Kasumi-1 (cell line): ENCODE measurements at places on chromosomes 2 and 18.
A peak's percentile ranks its signal among the peaks of the same experiment; 100 is the strongest.

GRCh38 chr2:161415034-161415986 lies 787 bp upstream of the TBR1 start:
- peak; percentile 72 for DNase-seq

- DNase-seq: no peak
Measured at GRCh38 chr18:63981719-63982118, 11.8 kb downstream of the SERPINB8 start.

GRCh38 chr2:56476509-56477071 lies 292.8 kb downstream of the CCDC85A start:
- no peak for DNase-seq

GRCh38 chr2:140797718-140798117 lies 1333.1 kb downstream of the LRP1B start:
- no peak for DNase-seq

GRCh38 chr2:12715258-12716031 lies 1.3 kb upstream of the TRIB2 start:
- DNase-seq: no peak

DNA sequence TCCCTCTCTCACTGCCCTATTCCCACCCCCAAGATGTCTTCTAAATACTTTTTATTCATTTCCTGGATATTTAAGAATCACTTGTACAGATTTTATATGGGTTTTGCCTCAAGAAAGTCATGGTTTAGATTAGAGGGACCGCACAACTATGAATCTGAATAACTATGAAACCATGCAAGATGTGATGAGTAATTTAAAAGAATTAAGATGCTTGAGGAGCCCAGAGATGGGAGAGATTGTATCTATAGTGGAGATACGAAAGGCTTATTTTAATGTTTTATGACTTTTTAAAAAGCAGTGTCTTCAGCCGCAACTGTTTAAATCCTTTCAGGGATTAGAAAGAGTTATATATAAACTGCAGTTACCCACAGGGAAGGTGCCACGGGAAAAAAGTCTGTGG lies 324.1 kb downstream of the LPIN1 start:
- DNase-seq: no peak

GRCh38 chr2:224122542-224122941 lies 83.5 kb upstream of the SERPINE2 start:
- DNase-seq: no peak

DNA sequence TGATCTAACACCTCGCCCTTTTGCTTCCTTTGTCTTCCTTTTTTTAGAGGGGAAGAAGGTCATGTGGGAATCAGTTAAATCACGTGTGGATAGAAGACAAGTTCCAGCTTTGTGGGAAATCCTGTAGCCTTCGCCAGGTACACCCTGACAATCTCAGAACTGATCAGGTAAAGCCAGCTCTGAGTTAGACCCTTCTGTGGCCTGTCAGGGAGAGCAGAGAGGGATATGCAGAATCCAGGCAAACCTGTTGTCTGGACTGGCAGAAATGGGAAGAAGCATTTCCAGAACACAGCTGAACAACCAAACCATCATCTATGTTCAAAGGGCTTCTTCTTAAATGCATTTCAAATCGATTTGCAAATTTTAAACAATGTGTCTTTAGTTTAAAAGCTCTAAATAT lies 247.4 kb upstream of the FN1 start:
- no peak for DNase-seq

DNA sequence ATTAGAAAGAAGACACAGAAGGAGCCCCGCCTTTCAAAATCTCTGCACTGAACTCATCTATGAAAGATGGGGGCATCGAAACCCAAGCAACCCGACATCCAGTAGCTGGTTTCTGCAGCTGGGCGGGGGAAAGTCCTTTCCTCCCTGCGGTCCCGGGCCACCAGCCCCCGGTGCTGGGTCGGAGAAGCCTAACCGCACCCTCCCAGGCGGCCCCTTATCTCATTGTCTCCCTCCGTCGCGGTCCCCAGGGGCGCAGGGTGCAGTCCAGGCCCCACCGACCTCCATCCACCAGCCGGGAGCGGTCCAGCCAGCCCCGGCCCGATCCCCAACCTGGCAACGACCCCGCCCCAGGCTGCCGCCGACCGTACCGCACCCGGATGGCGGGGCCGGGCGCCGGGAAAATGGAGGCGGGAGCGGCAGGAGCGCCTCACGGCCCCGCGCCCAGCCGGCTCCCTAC lies 452 bp downstream of the RAPH1 start:
- no peak for DNase-seq

DNA sequence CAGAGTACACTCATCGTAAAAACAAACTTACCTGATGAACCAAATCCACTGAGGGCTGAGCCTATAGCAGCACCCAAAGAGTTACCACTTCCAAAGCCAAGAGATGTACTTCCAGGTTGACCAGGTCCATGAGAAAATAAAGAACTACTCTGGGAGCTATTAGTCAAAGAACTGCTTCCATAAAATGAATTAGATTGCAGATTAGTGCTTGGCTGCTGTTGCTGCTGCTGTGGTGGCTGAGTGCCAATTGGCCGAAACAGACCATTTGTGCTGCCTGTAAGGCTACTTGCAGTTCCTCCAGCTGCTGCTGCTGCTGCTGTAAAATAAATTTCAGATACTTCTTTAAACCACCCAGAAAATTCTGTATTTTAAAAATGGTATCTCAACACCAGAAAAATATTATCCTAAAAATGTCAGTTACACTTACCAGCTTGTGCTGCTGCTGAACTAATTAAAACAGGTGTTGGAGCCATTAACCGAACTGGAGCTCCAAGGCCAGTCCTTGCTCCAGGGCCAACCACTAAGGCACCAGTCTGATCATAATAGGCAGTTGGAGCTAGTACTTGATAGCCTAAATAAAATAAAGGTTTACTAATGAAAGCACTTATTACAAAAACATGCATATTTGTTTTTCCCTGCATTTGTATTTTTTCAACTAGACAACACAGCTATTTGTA lies 58.1 kb upstream of the SDC1 start:
- no peak for DNase-seq

- DNase-seq: no peak
Measured at GRCh38 chr18:7856116-7856515, 289.0 kb downstream of the PTPRM start.

DNA sequence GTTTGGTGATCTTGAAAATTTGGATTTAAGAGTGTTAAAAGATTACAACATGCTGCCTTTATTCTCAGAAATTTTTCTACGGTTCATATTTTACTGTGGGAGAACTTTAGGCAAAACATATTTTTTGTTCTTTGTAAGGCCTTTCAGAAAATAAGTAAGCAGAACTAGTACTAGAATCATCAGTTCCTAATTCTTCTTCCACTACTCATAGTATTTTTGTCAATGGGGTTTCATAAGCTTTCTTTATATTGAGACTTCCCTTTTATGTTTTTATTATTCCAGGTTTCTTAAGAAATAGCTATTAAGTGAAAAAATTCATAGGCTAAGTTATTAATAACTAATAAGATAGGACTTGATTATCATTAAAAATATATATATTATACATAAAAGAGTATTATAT lies 12.4 kb downstream of the UGGT1 start:
- no peak for DNase-seq

- DNase-seq: no peak
Measured at GRCh38 chr2:51995293-51995692, 963.4 kb upstream of the NRXN1 start.

DNA sequence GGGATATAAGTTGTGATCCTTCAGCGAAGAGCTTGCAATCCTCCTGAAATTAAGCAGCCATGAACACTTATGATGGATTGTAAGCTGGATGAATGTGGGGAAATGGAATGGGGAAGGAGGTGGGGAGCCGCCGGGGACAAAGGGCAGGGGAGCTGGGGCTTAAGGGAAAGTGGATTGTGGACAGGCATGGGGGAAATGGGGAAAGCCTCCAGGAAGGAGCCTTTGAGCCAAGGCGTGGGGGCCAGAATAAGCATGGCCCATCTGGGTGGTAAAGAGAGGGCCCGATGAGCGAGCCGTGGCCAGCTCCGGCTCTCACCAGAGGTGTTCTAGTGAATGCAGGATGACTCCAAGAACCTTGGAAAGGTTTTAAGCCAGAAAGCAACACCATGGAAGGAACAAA lies 124.0 kb downstream of the SMAD7 start:
- no peak for DNase-seq

DNA sequence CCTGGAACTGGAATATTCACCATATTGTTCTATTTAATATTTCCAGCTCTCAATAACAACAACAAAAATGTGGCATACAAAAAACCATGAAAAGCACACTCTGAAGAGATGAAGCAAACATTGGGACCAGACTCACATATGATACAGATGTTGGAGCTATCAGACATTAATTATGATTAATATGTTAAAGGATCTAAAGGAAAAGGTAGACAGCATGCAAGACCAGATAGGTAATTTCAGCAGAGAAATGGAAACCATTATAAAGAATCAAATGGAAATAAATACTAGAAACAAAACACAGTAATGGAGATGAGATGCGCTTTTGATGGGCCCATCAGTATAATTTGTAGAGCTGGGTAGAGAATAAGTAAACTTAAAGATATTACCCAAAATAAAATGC lies 50.9 kb upstream of the MGAT4A start:
- DNase-seq: no peak

DNA sequence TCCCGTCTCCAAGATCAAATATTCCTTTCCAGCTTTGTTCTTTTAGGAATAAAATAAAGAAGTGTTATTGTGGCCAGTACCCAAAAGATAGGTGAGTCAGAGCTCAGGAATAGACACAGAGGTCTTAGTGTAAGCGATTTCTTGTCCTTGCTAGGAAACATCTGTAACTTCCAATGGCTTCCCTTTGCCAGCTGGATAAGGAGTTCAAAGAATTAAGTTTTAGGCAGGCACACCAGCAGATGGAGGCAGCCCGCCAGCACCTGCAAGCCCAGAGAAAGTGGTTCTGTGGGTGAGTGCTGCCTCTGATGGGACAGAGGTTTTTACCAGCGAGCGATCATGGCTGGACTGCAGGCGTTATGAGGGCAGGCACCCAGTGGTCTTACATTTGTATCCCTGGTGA lies 125.4 kb downstream of the MGAT5 start:
- DNase-seq: no peak

- DNase-seq: no peak
Measured at GRCh38 chr2:238251986-238252385, 12.1 kb upstream of the HES6 start.

DNA sequence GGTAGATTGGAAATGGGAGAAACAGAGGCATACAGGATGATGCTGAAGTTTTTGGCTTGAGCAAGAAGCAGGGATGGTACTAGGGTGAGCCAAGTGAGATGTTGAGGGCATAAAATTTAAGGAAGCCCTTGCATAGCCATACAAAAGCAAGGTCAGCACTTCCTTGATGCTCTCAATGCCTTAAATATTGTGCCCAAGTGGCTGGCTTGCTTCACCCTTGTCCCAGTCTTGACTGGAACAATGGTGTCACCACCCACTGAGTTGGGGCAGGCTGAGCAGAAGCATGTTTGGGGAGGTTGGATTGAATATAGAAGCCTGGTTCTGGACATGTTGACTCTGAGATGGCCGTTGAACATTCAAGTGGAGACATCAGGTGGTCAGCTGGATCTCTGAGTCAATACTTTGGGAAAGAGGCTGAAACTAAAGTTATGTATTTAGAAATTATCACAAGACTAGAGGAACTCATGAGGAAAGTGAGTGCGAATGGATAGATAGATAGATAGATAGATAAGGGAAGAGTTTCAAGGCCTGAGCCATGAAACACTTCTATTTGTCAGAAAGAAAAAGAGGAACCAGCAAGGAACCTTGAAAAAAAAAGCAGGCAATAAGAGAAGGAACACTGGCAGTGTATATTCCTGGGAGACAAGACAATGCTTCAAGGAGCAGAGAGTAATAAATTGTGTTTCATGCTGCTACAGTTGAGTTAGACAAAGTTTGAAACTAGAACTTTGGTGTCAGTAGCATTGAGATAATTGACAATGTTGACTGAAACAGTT lies 43.0 kb upstream of the HNMT start:
- DNase-seq: peak; percentile 57

GRCh38 chr2:853203-853870 lies 97.3 kb upstream of the SNTG2 start:
- no peak for DNase-seq

GRCh38 chr18:74430806-74431571 lies 26.1 kb downstream of the DIPK1C start:
- no peak for DNase-seq

- no peak for DNase-seq
Measured at GRCh38 chr2:99662761-99663341, 173.0 kb upstream of the REV1 start.

DNA sequence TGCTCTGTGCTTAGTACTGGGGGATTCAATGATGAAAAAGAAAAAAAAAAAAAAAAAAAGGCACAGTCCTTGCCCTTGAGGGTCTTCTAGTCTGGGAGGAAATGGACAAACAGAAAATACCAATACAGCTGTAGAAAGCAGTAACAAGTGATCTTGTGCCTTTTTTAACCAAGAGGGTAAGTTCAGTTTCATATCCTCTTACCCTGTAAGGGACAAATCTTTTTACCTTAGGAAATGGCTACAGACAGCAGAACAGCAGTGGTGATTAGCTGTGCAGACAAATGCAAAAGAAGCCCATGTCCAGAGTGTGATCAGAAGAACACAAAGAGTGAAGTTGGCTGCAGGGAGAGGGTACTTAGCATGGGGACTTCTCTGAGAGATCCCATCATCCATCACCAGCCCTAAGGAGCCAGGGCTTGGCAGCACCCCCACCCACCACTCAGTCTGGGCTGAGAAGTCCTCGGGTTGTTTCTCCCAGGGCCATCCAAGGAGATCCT lies 102.9 kb downstream of the ALPK2 start:
- no peak for DNase-seq

- DNase-seq: no peak
Measured at GRCh38 chr18:77608807-77609206, 359.2 kb downstream of the GALR1 start.

DNA sequence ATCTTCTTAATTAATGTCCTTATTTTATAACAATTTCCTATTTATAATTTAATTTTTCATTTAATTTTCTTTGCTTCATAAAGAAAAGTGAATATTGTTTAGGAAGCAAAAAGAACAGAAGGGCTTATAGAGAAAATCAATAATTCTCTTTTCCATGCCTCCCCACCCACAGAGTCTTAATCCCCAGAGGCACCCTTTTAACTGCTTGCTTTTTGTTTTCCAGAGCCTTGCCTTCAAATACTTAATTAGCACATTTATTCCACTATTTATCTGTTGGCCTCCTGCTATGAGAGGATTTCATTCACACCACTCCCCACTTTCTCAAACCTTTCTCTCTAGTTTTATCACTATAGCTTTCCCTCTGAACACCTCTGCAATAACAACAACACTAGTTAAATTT lies 373.6 kb downstream of the MBD2 start:
- no peak for DNase-seq

DNA sequence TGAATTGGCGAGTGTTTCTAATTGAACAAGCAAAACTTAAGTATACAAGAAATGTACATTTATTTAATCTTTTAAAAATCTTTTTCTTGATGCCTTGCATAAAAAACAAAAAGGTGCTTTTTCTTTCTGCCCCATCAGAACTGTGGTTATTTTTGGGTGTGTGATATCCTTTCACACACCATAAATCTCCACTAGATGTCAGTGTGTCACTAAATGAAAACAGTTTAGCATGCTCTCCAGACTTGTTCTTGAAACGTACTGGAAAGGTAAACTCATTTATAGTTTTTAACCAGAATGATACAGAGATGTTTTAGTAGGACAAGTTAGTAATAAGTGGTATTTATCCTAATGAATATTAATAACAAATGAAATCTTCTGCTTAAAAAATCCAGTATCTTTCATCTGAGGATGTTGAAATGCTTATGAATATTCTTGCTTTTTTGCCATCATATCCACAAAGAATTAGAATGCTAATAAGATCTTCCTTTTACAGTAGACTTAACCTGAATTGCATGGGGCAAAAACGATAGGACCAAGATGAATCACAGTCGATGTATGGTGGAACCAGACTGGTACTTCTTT lies 96.8 kb downstream of the UBE2E3 start:
- peak; percentile 79 for DNase-seq

- no peak for DNase-seq
Measured at GRCh38 chr2:127651971-127652550, 6.1 kb downstream of the GPR17 start.
